GF-D8 (cell line): ENCODE measurements at places on chromosomes 11 and 22.

DNA sequence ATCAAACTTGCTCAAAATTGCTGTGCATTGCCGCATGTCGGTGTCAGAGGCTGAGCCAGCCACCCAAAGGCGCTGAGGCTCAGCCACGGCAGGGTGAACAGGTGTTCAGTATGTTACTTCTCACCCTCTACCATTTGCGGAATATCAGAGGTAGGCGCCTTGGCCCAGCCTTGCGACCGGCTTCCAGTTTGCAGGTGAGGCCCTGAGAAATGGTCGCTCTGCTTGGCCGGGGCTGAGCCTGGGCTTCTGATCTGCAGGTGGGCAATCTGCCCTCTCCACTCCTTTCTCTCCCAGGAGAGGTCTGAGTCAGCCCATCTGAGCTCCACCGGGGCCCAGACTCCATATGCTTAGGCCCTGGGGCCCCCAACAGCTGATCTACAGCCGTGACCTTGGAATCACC lies 71.0 kb downstream of the RPS6KA4 start:
- no peak for DNase-seq

DNA sequence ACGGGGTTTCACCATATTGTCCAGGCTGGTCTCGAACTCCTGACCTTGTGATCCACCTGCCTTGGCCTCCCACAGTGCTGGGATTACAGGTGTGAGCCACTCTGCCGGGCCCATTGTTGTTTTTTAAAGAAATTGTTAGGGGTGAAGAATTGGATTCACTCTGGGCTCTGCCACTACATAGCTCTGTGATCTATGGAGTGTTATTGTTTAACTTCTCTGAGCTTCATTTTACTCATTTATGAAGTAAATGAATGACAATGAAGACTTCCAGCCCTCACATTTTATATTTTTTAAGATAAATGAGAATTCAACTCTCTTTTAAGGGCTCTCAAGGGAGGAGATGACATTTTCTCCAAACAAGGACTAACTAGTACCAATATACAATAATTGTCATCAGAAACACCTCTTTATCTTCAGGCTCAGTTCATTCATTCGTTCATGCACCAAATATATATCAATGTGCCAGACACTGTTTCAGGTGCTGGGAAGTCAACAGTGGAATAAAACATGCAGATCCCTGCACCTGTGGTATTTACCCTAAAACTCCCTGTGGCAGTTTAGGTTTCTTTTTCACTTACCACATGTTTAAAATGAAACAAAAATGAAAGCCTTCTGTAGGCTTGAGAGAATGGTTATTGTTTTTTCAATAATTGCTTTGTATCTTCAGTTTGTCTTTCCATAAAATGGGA lies 23.5 kb upstream of the GRAMD1B start:
- no peak for DNase-seq

DNA sequence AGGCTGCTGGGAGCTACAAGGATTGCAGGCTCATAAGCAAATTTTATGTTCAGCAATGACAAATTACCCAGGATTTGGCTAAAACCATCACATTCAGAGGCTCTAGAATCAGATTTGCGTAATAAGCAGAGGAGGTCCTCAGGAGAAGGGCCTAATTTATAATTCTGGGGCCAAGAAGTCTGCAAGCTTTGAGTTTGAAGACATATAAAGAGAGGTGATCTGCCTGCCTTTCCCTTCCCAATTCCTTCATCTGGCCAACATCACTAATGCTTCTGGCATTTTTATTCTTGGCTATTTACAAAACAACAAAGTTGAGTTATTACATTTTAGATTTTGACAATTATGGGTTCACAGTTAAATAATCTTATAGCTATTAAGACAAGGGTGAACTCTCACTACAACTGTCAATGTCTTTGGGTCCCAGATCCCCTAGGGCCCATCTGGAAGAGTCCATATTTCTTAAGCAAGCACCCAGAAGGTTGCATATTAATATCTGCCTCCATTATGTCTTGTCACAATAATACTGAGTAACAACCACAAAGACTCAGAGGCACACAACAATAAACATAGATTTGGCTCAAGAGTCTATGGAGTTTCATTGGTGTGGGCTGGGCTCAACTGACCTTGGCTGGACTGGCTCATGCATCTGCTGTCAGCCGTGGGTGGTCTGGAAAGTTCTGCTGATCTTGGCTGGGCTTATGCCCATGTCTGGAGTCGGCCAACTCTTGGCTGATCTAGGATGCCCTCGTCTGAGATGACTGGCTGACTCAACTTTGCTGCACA lies 67.2 kb upstream of the CD82 start:
- no peak for DNase-seq

GRCh38 chr11:130131961-130132850 lies 27.4 kb upstream of the ST14 start:
- DNase-seq, result peak; percentile 63

DNA sequence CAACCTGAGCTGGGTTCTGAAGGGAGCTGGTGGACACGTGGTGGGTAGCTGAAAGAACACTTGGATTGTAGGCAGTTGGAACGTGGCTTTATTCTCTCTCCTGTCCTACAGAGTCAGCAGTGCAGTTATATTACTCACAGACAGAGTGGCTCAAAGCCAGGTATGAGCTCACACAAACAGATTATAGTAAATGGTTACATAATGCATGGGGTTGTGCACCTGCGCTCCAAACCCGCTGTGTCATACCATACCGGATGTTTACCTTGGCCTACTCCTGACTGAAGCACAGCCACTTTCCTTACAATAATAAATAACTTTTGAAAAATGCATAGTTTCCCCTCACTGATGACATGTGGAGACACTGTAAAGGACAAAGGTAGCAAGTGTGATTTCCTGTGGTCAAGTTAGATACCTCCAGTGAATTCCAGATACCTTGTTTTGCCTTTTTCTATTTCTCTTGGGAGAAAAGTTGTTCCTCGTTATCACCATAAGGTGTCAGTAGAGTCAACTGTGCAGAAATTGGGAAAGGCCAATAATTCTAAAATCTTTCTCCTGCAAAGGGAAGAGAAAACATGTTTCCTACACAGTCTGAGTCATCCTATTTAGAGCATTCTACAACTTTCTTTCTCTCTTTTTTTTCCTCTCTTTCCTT lies 13.5 kb downstream of the MS4A6A start:
- peak; percentile 5 for DNase-seq

- peak; percentile 84 for DNase-seq
Measured at GRCh38 chr22:30270832-30271231, 4.2 kb upstream of the OSM start.

DNA sequence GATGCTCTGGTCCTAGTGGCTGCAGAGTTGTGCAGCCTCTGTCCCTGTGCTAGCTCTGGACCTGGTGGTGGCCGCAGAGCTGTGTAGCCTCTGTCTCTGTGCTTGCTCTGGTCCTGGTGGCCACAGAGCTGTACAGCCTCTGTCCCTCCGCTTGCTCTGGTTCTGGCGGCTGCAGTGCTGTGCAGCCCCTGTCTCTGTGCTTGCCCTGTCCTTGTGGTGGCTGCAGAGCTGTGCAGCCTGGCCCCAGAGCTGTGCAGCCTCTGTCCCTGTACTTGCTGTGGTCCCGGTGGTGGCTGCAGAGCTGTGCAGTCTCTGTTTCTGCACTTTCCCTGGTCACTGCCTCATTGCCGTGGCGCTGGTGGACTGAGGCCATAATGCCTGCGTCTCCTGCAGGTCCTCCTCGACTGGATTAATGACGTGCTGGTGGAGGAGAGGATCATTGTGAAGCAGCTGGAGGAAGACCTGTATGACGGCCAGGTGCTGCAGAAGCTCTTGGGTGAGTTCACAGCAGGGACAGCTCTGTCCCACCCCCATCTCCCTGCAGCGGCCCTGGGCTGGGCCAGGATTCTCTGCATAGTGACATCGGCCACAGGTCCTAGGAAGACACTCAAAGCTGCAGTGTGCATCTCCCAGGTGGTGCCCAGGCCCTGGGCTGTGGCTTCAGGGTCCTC lies 61.9 kb upstream of the PARVG start:
- no peak for DNase-seq

GRCh38 chr11:95499516-95500135 lies 268.6 kb upstream of the SESN3 start:
- no peak for DNase-seq

DNA sequence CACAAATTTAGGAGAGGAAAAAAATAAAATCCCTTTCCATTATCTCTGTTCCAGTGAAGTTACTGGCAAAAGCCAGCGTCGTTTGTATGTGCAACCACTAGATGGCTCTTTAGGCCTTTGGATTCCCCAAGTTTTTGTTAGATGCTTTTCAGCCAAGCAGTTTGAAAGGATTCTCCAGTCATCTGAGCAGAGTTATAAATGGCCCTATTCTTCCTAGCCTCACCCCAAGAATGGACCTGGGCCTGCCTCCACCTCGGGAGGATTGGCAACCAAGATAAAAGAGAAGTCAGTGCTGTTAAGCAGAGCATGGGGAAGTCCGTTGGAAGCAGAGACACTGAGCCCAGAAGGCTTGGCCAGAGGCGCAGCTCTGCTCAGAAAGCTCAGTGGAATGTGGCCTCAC lies 15.4 kb downstream of the FAM181B start:
- DNase-seq, result peak; percentile 8

- DNase-seq, result no peak
Measured at GRCh38 chr22:41285441-41285819, 557 bp downstream of the RANGAP1 start.

- DNase-seq, result no peak
Measured at GRCh38 chr11:74970852-74971395, 17.8 kb upstream of the NEU3 start.
